ENCODE measurements at places on chromosomes 6 and 20.

GRCh38 chr6:11473008-11473740 lies 64.4 kb upstream of the TMEM170B start:
- no peak for DNase-seq

- no peak for DNase-seq
Observed at GRCh38 chr20:32515631-32516101, 69.5 kb downstream of the NOL4L start.

DNA sequence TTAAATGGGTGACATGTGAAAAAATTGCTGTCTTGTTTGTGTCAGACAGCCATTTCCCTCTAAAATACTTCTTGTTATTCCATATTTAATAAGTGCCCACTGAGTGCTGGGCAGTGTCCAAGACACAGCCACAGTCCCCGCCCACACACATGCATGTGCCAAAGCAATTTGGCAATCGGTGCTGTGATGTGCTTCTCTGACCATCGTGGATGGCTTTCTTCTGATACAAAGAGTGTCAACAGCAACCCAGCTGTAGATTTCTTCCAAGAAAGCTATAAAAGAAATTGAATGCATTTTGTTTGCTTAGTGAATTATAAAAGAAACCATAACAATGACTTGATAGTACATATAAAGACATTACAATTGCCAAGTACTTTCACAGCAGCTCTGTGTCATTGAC lies 140.5 kb upstream of the ATXN1 start:
- no peak for DNase-seq

DNA sequence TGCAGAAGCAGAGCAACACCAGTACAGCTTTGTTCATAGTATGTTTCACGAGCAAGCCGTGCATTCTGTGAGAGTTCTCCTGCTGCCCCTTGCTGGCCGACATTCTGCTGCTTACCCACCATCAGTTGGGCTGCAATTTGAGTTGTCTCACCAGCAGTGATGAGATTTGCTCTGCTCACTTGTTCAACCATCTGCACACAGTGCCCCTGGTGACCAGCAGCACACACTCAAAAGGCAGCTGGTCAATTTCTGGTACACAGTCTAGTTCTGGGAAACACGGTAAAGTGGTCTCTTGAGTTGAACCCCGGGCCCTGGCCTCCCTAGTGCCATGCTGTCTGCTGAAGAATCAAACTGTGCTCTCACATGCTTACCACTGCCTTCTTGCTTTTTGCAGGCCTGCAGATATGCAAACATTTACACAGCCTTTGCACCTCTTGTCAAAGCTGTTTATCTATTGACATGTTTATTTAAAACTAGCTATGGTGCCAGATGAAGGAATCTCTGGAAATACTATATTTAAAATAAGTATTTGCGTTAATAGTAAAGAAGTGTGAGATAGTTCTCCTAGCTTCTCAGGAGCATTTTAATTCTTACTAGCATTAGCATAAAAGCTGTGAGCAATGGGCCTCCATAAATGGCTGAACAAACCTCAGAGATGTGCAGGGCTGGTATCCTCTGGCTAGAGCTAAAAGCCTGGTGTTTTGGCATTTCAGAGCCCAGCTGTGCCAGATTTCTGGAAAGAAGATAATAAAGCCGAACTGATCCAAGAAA lies 234.3 kb downstream of the ARHGAP18 start:
- DNase-seq, result no peak

- no peak for DNase-seq
Observed at GRCh38 chr6:137818440-137818839, 48.6 kb upstream of the TNFAIP3 start.

- DNase-seq, result peak; percentile 98
Observed at GRCh38 chr6:37516076-37516919, 16.6 kb upstream of the CCDC167 start.

DNA sequence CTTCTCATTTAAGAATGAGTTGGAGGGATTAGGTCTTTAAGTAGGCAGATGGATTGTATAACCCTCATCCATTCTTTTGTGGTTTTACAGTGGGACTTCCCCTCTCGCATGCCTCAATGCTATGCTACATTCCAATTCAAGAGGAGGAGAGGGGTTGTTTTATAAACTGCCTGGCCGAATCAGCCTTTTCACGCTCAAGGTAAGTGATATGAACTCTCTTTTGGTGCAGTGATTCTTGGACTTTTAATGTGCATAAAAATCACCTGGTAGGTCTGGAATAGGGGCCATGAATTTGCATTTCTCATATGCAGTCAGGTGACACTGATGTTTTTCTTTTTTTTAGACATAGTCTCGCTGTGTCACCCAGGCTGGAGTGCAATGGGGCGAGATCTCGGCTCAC lies 10.8 kb downstream of the ASXL1 start:
- DNase-seq, result no peak

- DNase-seq, result peak; percentile 26
Observed at GRCh38 chr6:13229205-13230085, 98.9 kb downstream of the TBC1D7 start.

GRCh38 chr6:22747571-22747970 lies 178.2 kb downstream of the HDGFL1 start:
- DNase-seq, result no peak

DNA sequence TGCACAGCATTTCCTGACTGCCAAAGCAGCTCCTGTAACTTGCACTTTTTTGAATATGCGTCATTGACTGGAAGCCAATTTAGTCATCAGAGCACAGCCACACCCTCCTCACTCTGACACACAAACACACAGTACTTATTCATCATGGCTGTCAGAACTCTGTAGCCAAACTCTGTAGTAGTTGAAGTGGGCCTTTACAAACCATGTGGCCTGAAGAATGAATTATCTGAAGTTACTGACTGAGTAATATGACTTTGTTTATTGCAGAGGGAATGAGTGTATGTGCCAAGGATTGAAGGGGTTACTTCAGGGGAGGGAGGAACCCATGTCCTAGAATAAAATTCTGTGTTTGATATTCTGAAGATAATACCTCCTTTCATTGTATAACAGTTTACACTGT lies 102.7 kb downstream of the FIG4 start:
- no peak for DNase-seq

DNA sequence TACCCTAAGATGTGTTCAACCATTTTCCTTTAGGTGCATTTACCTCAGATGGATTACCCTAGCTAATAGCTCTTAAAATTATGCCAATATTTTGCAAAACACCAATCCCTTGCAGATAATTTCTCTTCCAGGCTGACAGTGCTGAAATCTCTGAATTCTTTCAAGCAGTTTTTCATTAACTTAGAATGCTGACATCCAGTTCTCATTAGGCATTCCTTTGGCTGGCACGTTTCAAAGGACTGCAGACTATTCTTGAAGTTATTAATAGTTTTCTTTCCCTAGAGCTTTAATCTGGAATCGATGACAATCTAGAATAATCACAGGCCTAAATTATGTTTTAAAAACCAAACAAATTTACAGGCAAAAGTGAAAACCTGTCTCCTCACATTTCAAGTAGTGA lies 68.3 kb downstream of the SMLR1 start:
- DNase-seq, result no peak

GRCh38 chr6:123434186-123434585 lies 202.6 kb downstream of the TRDN start:
- no peak for DNase-seq

GRCh38 chr6:119350952-119351372 lies 1.4 kb upstream of the MAN1A1 start:
- no peak for DNase-seq

DNA sequence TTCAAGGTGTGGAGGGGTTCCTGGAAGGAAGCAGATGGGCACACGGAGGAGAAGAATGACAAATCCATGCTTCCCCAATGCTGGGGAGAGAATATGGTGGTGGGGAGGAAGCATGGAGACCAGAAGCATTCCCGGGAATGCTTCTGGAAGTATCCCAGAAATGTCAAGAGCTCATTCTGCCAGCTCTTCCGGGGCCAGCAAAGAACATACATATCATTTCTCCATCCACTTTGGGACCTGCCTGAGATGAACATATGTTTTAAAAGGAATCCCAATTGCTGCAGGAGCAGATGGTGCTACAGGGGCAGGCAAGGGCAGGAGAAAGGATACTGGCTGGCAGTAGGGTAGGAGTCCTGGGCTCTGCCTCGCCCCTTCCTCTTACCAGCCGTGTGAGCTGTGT lies 37.9 kb upstream of the CCDC167 start:
- DNase-seq, result no peak

GRCh38 chr6:36263390-36264000 lies 6.4 kb upstream of the PNPLA1 start:
- DNase-seq, result no peak

Measured in Jurkat, Clone E6-1 (cell line).